ENCODE measurements at places on chromosomes 16 and 17.

DNA sequence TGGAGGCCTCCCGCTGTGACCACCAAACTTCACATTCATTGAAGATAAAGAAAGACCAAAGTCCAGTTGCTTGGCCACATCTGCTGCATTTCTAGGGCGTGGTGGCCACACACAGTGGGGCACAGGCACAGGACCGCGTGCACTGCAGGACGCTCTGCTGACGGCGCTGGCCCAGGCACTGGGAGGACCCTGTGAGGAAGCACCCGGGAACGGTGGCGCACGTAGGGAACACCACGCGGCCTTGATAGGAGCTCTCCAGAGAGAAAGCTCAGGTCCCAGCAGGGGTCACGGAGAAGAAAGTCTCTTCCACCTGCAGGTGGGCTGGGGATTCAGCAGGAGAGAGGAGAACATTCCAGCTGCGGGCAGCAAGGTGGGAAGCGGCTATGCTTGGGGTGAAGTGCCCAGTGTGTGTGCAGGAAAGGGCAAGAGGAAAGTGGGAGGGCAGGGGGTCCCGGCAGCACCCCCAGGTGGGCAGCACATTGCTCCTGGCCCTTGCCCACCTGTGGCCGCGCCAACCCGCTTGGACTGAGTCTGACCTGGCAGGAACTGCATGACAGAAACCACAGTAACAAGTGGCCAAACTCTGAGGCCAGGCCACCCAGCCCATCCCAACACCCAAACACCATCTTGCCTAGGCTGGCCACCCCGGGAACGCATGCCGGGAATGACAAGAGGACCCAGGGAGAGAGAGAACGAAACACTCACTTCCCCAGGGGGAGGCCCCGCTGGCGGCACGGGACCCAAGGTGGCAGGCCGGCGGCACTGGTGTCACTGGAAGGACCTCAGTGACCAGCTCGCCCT is 32.8 kb downstream of the TBC1D16 start:
- no peak for DNase-seq

GRCh38 chr16:83068686-83069085 is 441.9 kb downstream of the CDH13 start:
- DNase-seq, result no peak

DNA sequence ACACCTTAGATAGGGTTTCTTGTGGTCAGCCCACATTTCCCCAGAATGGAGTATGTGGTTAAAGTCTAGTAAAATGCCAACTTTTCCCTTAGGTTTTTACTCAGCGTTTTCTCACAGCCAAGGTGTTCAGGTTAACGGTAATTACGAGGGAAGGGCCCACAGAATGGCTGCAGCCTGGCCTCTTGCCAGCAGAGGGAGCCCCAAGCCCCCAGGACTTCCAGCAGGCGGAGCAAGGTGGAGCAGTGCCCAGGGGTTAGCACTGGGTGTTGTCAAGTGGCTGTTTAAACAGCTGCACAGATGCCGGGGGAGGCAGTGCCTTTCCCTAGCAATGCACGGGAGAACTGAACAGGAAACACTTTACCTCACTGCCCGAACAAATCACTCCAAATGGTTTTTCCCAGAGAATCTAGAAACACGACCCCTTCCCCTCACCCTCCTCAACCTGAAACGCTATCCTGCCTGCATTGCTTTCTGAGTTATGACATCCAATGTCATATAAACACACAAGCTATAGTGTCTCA is 6.6 kb downstream of the PHB1 start:
- DNase-seq, result peak; percentile 82

DNA sequence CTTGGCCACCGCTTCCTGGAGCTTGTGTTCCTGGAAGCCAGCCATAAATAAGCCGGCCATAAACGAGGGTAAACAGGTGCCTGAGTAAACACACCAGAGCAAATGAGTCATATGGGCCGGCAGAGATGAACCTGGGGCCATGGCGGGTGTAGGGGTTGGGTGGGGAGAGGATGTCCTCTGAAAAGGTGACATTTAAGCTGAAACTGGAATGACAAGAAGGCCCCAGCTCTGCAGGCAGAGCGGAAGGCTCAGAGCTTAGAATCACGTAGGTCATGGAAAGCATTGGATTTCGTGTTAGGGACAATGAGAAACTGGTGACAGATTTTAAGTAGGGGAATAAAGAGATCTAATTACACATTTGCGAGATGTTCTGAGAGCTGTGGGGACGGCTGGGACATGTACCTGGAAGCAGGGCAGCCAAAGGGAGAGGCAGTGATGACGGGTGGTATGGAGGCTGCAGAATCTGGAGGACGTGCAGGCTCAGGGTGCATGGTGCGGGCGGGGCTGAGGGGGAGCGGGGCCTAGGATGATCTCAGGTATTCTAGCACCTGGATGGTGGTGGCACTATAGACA is 8.1 kb upstream of the DNASE1 start:
- DNase-seq, result no peak
